Endothelial cell of umbilical vein (primary cell): ENCODE measurements at places on chromosomes 5 and 9.
A peak's percentile ranks its signal among the peaks of the same experiment; 100 is the strongest.

DNA sequence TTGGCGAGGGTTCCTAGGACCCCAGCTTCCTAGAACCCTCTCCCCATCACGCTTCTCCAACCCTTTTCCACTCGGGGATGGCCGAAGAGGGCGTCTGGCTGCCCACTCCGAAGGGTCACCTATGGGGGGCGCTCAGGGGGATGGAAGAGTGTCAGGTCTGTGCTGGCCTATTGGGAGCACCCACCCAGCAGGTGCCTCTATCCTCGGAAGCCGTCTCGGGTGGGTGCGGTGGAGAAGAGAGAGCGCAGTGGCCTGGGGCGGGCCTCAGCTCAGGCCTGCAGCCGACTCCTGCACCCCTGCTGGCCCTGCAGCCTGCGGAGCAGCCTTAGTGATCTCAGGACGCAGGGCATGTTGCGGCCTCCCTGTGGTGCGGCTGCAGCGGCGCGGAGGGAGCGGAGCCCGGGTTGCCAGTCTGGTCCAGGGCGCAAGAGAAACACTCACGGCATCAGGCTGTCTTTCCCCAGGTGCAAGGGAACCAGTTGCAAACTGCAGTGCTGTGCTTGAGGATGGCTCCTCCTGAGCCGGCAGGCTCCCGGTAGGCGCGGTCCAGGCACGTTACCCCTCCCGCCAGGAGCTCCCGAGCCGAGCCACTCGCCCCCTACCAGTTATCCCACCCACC lies 1.5 kb upstream of the IRX2 start:
- no peak for DNase-seq

GRCh38 chr9:22103685-22104575 lies 94.8 kb upstream of the CDKN2B start:
- no peak for DNase-seq

- DNase-seq: no peak
Observed at GRCh38 chr5:160991205-160991604, 139.2 kb upstream of the ATP10B start.

DNA sequence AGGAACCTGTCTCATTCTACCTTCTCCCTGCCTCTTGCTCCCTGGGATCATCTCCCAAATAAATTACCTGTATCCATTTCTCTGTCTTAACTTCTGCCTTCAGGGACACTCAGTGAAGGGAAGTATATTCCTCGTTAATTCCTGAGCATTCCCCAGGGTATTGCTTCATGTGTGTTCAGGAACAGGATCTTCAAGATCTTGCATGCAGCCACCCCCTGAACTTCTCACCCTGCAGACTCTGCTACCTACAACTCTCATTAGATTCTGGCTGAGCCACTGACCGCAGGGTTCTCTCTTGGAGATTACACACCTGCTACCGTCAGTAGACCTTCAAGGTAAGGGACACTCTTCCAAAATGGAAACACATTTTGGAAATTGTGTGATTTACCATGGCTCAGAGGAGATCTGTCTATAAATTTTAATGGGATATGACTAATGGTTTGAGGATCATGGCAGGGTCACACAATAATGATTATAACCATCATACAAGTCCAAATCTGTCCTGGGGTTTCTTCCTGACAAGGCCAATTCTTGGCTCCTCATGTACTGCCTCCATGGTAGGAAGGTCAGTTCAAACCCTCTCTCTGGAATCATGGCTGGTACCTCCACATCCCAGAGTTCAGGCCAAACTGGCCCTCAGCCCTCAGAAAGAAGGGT lies 38.9 kb upstream of the UGCG start:
- no peak for DNase-seq

DNA sequence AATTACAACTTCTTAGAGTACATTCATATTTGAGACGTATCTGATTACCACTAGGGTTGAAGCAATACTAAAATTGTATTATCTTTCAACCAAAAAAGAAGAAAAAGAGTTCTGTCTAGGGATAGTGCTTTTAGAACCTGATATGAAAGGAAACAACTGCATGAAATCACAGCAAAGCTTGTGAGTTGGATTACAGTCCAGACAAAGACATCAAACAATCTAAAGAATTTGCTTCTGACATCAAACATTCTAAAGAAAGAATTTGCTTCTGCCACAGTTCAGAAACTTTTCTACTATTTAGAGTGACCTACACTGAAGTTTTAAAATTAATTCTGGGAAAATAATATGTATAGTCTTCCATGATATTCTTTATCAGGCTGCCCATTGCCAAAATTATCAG lies 1141.1 kb upstream of the ACO1 start:
- DNase-seq: no peak

DNA sequence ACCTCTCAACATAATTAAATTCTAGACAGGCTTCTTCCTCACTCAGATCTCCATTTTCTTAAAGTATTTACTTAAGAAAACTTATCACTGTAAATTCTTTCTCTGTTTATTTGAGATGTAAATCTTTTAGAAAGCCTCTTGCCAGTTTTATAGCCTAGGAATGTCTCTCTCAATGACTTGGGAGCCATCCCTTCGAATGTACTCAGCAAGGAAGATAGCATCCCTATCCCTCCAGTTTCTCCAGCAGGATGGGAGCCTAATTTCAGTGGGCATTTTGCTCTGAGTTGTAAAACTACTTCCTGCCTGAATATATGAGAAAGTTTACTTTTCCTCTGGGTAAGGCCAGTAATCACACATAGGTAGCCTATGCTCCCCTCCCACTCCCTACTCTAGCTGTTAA lies 558.5 kb upstream of the ARRDC3 start:
- no peak for DNase-seq

GRCh38 chr9:124366476-124367220 lies 48.6 kb downstream of the PSMB7 start:
- no peak for DNase-seq

DNA sequence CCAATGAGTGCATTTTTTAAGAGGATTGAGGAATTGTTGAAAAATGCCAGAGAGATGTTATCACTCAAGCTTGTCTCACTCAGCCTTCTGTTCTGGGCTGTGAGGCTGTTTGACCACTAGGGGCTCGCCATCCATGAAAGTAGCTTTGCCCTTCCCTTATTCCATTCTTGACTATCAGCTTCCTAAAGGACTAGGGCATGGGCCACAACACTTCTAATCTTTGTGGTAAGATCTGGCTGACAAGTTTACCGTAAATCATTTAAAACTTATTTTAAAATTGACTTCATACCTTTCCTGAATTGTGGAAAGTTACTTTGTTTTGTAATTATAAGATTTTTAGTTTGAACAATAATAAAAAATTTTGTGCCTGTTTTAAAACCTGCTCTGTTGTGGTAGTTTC lies 49.5 kb downstream of the TJP2 start:
- peak; percentile 74 for DNase-seq

- no peak for DNase-seq
Observed at GRCh38 chr9:15724016-15724415, 171.2 kb downstream of the CCDC171 start.

- DNase-seq: no peak
Observed at GRCh38 chr9:95584176-95584575, 67.4 kb upstream of the PTCH1 start.

DNA sequence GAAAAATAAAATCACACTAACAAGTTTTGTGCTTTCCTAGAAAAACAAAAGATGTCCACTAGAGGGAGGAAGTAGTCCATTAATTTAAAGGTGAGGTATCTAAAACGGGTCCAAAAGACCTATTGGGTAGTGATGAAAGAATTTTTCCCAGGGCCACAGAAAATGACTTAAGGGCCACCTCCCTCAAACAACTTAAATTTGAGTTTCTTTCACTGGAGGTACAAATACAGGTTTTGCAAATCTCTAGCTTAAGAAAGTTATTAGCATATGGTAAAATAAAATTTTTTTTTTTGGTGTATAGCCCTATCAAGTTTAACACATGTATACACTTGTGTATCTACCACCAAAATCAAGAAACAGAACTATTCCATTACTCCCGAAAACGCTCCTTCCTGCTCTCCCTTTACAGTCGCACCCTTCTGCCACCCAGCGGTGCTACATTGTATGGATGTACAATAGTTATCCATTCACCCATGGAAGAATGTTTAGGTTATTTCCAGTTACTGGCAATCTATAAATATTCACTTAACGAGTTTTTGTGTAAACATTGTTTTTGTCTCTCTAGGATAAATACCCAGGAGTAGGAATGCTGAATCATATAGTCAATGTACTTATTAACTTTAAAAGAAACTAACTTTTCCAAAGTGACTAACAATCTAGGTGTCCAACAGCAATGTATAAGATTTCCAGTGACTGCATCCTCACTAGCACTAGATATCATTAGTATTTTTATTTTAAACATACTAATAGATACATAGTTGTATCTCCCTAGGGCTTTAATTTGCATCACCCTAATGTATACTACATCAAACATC lies 21.9 kb downstream of the DEPDC1B start:
- peak; percentile 70 for DNase-seq

GRCh38 chr5:17196697-17197096 lies 20.7 kb upstream of the BASP1 start:
- DNase-seq: peak; percentile 18

DNA sequence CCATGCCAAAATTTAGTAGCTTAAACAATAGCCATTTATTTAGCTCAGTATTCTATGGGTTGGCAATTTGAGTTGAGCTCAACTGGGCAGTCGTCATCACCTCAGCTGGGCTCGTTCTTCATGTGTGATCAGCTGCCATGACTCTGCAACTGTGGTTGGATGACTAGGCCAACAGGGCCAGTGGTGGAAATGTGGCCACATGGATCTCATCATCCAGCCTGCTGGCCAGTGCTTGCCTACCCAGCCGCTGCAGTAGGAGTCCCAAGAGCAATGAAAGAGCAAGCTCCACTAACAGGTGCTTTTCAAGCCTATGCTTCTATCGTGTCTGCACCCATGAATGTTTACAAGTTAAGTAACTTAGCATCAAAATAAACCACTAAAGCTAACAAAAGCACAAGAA lies 158.0 kb downstream of the ATPSCKMT start:
- no peak for DNase-seq

- peak; percentile 99 for DNase-seq
Observed at GRCh38 chr5:72604111-72604797, 97.0 kb upstream of the ZNF366 start.

DNA sequence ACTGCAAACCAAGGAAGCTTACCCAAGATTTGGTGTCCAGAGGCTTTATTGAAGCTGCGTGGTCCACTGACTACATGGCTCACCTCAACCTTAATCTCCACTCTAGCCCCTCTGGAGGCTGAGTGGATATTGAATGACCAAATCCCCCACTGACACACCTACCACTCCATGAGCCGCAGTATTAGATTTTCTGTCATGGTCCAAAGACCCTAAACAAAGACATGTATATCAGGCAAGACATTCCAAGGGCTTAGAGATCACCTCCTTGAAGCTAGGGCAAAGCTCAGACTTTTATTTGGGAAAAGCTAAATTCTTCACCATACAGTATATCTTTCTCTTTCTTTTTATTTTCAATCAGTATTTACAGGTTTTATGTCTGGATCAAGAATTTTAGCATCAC lies 346.2 kb upstream of the CTNND2 start:
- no peak for DNase-seq

DNA sequence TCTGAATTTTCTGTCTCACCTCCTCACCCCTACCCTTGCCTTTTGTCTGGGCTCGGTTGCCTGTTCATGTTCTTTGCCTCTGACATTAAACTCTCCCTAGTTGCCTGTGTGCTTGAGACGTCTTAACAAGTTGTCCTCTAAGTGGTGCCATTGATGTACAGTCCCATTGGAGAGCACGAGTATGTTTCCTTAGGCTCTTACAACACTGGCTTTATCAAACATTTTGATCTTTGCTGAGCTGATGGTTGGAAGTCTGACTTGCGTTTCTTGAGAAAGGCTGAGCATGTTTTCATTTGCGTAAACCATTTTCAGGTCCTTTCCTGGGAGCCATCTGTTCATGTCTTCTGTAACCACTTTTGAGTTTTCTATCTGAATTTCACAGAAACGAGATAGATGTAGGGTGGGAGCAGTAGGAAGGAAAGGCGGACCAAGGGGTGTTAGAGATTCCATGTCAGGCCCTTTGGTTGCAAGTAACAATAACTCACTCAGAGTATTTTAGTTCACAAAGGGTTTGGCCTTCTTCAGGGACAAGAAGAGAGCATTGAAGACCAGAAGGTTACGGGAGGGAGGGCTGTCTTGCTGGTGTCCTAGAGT lies 35.4 kb downstream of the OTULIN start:
- no peak for DNase-seq

GRCh38 chr5:150627731-150628545 lies 12.5 kb upstream of the SYNPO start:
- no peak for DNase-seq

DNA sequence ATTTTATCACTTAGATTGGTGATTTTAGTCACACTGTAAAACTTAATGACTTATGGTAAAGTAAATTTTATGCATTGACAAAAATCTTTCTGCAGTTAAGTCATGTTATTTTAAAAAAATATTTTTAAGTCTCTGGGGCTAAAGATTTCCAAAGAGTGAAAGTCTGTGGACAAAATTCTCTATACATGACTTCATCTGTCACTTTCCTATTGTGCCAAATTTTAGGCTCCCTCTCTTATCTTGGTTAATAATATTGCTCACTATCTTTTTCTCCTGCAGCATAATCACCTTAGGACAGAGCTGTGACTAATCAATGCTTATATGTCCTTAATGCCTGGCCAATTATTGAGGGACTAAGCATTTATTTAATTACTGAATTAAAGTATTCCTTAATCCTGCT lies 15.2 kb downstream of the LURAP1L start:
- DNase-seq: no peak

DNA sequence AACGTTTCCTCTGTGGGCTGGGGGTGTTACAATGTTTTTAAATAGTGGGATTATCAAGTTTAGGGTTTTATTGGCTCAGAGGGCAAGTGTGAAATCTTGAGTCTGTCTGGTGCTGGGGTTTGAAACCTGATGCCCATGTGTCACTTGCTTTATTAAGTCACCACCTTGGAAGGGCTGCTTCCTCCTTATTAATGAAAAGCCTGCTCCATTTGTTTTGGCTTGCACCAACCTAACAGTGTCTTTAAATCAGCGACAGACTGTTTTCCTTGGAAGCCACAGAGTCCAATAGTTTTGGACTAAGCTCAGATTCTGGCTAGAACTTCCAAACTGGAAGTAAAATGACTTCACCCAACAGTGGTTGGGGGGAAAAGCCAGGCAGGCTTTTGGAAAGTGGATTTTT lies 10.7 kb upstream of the PALM2AKAP2 start:
- DNase-seq: no peak

- DNase-seq: no peak
Observed at GRCh38 chr5:33696411-33696810, 195.4 kb downstream of the ADAMTS12 start.

- no peak for DNase-seq
Observed at GRCh38 chr9:73528926-73529325, 377.3 kb downstream of the ANXA1 start.

DNA sequence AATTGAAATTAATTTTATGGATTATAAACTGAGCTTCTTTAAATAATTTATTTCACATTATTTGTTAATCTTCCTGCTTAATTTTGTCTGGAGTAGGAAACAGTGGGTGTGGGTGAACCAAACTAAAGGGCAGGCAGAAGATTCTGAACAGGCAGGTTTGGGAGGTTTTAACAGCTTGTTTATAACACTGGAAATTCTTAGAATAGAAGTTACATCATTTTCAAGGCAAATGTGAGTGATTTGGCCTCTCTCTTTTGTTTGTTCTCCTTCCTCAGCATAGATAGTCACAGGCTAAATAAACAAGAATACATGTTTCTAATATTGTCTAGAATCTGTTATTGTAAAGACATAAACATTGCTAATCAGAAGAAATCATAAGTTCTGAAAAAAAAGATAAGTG lies 970.9 kb upstream of the NUDT12 start:
- no peak for DNase-seq
